HL-60 (cell line): ENCODE measurements at places on chromosomes 11 and 22.

DNA sequence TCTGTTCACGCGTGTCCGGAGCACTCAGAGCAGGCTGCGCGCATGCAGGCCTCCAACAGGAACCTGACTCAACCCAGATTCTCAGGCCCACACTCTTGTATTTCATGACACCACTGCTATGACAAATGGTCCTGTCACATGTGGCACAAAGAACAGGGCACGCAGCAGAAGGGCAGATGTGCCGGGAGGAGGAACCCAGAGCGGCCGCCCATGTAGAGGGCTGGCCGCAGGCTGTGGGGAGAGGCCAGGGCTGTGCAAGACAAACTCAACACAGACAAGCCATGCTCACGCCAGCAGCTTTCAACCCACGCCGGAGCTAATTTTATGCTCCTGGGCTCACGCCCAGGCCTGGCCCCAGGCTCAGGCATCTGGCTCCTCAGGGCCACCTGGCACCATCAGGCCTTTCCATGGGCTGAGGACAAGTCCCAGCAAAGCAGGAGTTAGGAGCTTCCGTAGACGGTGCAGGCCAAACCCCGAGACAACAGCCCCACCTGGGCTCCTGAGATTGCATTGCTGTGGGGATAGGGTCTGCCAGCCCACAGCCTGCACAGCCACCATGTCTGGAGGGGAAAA lies 40.0 kb downstream of the DUSP8 start:
- DNase-seq, result no peak

DNA sequence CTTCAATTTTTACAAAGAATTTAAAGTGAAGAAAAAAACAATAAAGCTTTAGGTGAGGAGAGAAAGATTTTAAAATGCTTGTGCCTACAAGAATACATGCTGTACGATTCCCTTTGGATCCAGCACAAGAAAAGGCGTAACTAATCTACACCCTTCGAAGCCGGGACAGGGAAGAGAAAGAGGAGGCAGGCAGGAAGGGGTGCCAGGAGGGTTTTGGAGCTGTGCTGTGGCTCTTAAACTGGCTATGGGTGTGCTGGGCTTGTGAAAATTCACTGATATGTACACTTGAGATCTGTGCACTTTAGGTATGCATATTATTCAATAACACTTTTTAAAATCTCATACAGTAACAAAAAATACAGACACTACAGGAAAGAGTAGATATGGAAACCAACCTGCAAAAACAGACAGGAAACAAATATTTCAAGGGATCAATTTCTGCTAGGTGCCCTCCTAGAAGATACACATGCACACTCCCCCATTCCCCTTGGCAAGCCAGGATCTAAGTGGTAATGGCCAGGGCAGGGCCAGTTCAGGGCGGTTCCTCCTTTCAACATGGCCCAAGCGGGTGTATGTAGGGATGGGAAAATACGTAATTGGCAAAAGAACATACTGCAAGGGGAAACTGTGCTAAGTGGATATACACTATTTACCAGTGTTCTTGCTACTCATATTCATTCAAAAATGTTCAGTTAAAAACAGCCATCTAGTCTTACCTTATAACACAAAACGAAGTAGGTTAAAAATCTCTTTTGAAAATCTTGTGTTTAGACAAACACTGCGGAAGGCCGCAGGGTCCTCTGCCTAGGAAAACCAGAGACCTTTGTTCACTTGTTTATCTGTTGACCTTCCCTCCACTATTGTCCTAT lies 54.2 kb downstream of the PACSIN2 start:
- no peak for DNase-seq

DNA sequence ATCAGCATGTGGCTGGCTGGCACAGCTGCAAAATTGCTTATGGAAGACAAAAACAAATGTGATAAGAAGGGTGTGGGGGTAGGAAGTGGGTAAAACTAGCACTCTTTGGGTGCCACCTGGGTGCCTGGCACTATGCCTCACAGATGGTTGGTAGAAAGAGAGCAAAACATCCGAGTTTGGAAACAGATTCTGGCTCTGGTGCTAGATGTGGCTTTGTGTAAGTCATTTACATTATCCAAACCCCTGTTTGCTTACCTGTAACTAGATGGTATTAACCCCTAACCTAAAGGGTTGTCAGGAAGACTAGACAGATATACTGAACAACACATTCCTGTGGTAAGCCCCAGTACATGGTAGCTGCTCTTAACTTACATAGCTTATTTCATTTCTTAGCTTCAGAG lies 905.6 kb downstream of the DLG2 start:
- DNase-seq, result no peak

- DNase-seq, result no peak
These were observed 93.5 kb downstream of the DBX1 start for GRCh38 chr11:20066783-20067156.

GRCh38 chr11:57598831-57599155 lies 1.3 kb downstream of the SERPING1 start:
- no peak for DNase-seq

DNA sequence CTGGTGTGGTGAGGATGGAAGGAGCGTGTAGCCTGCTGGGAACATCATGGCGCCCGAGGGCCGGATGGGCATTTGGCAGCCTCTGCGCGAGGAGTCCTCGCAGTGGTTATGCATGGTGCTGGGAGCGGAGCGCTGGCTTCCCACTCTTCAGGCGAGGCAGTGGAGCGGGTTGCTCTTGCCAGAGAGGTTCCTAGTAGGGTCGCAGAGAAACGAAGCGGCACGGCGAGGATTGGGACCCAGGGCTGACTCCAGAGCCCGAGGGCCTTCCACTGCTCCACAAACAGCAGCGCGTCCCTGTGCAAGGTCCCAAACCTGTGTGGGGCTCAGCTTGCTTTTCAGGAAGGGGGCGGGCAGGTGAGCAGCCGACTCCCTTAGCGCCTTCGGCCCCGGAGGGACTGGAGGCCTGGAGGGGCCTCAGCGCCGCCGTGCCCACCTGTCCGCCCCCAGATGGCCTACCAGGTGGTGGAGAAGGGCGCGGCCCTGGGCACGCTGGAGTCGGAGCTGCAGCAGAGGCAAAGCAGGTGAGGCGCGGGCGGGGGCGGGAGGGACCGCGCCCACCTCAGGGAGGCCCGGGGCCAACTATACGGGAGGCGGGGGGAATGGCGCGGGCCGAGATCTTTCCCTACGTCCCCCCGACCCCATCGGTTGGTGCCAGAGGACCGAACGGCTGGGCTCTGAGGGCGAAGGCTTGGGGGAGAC lies 7.2 kb downstream of the ATG16L2 start:
- DNase-seq, result no peak

- DNase-seq, result peak; percentile 94
These were observed 912 bp downstream of the PTPRCAP start for GRCh38 chr11:67436459-67437081.

GRCh38 chr11:1705126-1706052 lies 8.4 kb downstream of the KRTAP5-6 start:
- no peak for DNase-seq

DNA sequence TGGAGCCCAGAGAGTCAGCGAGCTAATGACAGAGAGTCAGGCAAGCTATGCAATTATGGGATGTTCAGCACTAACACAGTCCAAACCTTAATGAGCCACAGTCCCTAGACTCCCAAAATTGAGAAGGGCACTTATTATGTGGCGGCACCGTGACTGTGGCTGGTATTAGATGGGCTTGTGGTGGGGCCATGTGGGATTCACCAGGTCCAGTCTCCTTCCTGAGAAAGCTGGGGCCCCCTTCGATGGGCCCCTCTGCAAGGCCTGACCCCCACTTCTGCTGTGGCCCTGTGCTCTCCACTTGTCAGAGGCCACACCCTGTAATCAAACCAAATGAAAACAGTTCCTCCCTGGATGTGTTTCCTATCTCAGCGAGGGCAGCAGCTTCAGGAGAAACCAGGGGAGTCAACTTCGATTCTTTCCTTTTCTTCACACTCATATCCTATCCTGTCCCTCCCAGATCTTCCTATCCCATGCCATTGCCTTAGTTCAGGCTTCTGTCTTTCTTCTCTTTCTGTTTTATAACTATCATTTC lies 42.9 kb downstream of the INSC start:
- DNase-seq, result no peak

GRCh38 chr11:115980337-115981103 lies 476.3 kb upstream of the CADM1 start:
- no peak for DNase-seq

DNA sequence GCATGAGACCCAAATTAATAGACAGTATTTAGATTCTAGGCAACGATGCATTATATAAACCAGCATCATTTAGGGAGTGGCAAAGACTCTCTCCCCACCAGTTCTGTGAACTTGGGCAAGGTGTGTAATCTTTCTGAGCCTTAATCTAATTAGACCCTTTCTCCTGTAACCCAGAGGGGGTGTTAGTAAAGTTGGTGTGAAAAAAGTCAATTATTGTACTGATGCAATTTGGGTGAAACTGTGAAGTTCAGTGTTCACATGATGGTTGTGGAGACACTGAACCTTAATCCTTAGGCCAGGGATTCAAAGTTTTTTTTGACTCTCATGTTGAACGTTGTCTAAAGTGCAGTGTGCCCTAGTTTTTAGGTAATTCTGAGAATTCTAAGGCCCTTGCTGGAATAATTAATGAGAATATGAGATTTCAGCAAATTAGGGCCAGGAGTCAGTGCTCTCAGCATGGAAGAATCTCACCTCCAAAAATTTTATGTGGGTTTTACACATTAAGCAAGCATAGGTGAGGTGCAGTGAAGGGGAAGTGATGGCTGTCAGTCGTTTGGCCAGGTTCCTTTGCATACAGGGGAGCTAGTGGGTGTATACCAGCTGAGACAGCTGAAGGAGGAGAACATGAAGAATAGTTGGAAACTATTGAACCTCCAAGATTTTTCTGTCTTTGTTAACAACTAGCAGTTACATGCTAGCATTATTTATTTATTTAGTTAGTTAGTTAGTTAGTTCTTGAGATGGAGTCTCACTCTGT lies 94.2 kb downstream of the PTPRJ start:
- DNase-seq, result no peak

- no peak for DNase-seq
These were observed 2.8 kb upstream of the MCAM start for GRCh38 chr11:119319700-119320239.

DNA sequence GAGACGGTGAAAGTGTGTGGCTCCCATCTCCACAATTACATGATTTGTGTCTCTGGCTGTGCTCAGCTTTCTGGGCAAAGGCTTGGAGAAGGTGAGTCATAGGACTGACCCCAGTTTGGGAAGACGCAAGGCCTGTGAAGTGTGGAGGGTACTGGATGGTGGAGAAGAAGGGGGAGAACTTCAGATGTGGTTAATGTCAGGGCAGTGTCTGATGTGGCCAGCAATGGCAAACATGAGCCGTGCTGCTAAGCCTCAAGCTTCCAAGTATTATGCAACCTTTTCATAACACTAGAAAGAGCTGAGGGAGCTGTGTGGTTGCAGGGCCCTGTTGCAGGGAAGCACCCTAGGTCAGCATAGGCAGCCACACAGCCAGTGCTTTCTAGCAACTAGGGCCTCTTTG lies 110.9 kb downstream of the NTM start:
- DNase-seq, result no peak

GRCh38 chr11:83299681-83300080 lies 13.5 kb upstream of the CCDC90B start:
- peak; percentile 69 for DNase-seq

GRCh38 chr22:33049119-33049729 lies 9.0 kb downstream of the SYN3 start:
- DNase-seq, result peak; percentile 64

- DNase-seq, result no peak
These were observed 65.5 kb downstream of the BMAL1 start for GRCh38 chr11:13343067-13343466.

- peak; percentile 49 for DNase-seq
These were observed 44.3 kb downstream of the NNMT start for GRCh38 chr11:114340311-114341131.

GRCh38 chr11:7655253-7656217 lies 17.8 kb downstream of the CYB5R2 start:
- DNase-seq, result no peak

- DNase-seq, result no peak
These were observed 14.9 kb downstream of the ADAMTS8 start for GRCh38 chr11:130413405-130414106.

DNA sequence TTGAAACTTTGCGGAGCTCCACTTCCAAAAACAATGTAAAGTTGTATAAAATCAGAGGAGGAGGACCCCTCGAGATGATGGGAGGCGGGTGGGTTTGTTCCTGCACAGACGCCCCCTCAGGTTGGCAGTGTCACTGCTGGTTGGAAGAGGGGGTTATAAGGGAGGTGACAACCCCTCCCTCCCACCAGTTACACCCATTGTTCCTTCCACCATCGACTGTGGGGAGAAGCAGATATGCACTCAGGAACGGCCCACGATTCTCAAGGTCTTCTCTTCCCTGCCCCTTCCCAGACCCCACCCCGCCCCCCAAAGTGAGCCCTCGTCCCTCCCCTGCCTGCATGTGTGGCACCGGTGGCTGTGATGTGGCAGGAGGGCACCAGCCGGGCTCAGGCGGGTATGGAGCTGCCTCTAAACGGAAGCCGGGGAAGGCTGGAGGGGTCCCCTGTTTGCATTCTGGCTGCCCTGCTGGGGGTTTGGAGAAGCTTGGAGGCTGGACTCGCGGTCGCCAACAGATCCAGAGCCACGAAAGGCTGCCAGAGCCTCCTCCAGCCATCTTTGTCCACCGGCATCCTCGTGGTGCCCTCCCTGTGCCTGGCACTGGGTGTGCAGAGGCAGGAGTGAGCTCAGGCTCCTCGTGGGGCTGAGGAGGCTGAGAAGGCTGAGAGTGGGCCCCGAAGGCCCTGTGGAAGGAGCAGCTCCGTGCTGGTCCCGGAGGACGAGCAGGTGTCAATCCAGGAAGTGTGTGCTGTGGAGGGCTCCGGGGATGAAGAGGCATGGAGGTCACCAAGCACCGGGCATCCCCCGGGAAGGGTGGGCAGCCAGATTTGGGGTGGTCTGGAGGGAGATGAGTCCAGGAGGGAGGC lies 778 bp downstream of the KDELR3 start:
- DNase-seq, result no peak
